Endothelial cell (in vitro differentiated cells): ENCODE measurements at places on chromosomes 13 and 19. TPM values are rescaled to one million over a fixed set of nuclear protein-coding genes. Genes with fewer than 3 reads are reported as not detected.
A peak's percentile ranks its signal among the peaks of the same experiment; 100 is the strongest.

GRCh38 chr13:31904941-31905824, 126.4 kb upstream of the FRY start:
- no peak for DNase-seq
- no peak overlapping the region for H3K4me3 ChIP-seq
- no peak overlapping the region for H3K27ac ChIP-seq
- no peaks in the 10 kb centered on the region for H3K36me3 ChIP-seq
- no peaks in the 10 kb centered on the region for H3K27me3 ChIP-seq

GRCh38 chr13:74133657-74134201, 475 bp downstream of the KLF12 start:
- H3K36me3 ChIP-seq: peaks cover 6% of the 10 kb centered on the region
- peak; percentile 70 for DNase-seq
- H3K4me1 ChIP-seq: peaks cover 25% of the 10 kb centered on the region
- H3K27ac ChIP-seq: peak overlapping the region; percentile 83
- H3K4me3 ChIP-seq: peak overlapping the region; percentile 100

GRCh38 chr13:48093588-48093987, 1.3 kb downstream of the MED4 start:
- no peaks in the 10 kb centered on the region for H3K27me3 ChIP-seq
- peak overlapping the region; percentile 17 for H3K27ac ChIP-seq
- DNase-seq: no peak
- peaks cover 7% of the 10 kb centered on the region for H3K36me3 ChIP-seq
- peaks cover 17% of the 10 kb centered on the region for H3K4me1 ChIP-seq

DNA sequence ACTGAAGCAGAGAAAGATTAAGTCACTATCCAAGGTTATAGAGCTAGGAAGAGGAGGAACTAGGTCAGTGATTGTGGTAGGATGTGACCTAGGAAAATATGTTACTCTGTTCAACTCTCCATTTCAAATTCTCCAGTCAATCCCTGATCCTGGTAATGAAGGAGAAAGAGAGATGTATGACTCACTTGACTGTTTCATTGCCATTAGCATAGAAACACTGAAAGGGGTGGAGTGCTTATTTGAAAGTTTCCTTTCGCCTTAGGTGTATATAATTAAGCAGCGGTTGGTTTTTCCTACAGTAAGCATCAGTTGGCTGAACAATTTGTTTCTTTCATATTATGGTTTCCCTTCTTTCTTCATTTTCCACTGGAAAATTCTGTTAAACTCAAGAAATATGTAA, 198.1 kb upstream of the CSNK1A1L start:
- no peak overlapping the region for H3K4me3 ChIP-seq
- H3K4me1 ChIP-seq: no peaks in the 10 kb centered on the region
- no peak for DNase-seq
- H3K36me3 ChIP-seq: no peaks in the 10 kb centered on the region
- H3K27me3 ChIP-seq: no peaks in the 10 kb centered on the region

DNA sequence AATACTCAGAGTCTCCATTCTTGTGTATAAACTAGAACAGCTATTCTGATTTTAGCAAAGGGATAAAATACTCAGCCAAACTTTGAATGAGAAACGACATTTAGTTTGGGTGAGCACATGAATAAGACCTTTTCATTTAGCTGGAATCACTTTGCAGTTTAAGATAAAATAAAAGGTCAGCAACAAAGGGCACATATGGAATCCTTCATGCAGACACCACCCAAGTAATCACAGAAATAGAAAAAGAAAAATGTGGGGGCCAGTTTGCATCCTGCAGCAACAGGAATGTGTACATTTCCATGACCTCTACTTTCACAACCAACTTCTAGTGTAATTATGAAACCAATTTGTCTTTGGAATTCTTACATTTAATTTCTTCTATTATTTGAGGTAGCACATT, 1637.4 kb downstream of the PCDH9 start:
- no peaks in the 10 kb centered on the region for H3K27me3 ChIP-seq
- H3K27ac ChIP-seq: no peak overlapping the region
- H3K4me1 ChIP-seq: no peaks in the 10 kb centered on the region
- H3K36me3 ChIP-seq: no peaks in the 10 kb centered on the region
- no peak for DNase-seq

DNA sequence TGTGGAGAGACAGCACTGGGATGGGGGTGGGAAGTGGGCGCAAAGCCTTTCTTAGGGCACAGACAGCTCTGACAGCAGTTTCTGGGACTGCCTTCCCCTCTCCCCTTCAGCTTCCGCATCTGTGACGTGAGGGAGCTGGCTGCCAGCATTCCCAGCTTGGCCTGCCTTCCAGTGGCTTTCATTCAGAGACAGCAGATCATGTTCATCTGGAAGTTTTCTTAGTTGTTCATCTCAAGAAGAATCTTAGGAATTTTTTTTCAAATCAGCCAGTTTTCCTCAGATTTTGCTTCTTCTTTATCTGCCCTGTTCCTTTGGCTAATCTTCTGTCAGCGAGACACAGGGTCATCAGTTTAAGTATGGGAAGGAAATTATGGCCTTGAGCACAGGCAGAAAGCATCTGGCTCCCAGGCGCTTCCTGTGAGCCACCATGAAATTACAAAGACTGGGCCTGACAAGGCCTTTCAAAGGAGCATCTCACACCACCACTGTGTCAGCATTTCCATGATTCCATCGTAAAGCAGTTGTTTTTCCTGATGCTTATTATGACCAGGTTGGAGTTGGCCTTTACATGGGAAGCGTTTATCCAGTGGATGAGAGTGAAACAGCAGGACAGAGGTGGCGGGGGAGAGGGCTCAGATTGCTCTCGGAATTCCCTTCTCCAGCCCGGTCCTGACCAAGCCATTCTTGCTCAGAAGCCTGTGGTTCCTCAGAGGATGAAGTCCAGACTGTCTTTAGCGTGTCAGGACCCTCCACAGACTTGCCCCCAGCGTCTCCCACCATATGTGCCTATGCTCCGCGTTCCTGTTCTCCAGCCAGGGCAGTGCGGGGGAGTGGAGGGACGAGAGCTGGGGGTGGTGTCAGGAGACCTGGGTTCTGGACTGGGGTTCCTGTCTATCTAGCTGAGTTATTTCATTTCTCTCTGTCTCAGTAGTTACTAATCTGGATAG, 43.6 kb downstream of the ARHGAP35 start:
- peak overlapping the region; percentile 61 for H3K27ac ChIP-seq
- peaks cover 3% of the 10 kb centered on the region for H3K27me3 ChIP-seq
- no peak for DNase-seq

DNA sequence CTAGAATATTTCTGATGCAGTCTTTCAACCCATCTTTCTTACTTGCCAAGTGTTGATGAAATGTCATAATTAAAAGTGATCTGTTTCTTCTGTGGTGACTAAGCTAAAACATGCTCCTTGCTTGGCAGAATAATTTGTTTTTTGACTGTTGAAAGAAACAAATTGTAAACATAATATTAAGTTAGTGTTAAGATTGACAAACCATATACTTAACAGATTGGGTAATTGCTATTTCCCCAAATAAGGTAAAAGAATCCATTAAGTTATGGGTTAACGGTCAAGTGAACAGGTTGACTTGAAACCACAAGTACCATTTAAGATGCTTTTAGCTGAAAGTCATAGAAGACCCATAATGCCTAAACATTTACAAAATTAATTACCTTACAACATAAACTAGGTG, 62.9 kb downstream of the TEX26 start:
- no peak for DNase-seq
- no peaks in the 10 kb centered on the region for H3K4me1 ChIP-seq
- no peak overlapping the region for H3K27ac ChIP-seq

- DNase-seq: no peak
- peaks cover 48% of the 10 kb centered on the region for H3K36me3 ChIP-seq
- H3K4me3 ChIP-seq: no peak overlapping the region
- H3K27me3 ChIP-seq: peaks cover 3% of the 10 kb centered on the region
- H3K4me1 ChIP-seq: peaks cover 5% of the 10 kb centered on the region
These were observed 7.4 kb downstream of the ZNF564 start for GRCh38 chr19:12543855-12544254.

DNA sequence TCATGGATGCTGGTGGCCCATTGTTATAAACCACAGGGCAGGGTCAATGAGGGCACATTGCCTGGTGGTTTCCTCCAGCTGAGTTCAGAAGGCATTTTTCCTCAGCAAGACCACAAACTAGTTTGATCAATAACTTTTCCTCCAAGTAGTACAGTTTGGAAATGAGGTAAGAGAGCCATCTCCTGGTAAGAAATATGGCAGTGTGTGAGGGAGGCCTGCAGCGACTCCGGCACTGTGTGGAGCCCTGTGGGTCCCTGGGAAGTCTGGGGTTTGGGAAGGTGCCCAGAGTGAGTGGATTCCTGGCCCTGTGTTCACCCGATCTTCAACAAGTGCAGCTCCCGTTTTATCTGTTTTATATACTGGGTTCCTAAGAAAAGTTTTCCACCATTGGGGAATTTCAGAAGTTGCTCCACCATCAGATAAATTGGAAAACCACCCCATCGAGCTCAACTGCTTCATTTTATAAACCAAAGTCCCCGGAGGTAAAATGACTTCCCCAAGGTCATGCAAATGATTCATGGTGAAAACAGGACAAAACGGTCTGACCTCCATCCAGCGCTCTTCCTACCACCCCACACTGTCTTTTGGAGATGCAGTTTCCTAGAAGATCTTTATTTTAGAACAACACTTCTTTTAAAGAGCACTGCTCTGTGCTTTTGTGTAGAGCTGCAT, 148.4 kb downstream of the KATNAL1 start:
- H3K4me3 ChIP-seq: no peak overlapping the region
- H3K36me3 ChIP-seq: no peaks in the 10 kb centered on the region
- H3K27me3 ChIP-seq: no peaks in the 10 kb centered on the region
- H3K4me1 ChIP-seq: peaks cover 2% of the 10 kb centered on the region

- no peak for DNase-seq
- no peak overlapping the region for H3K4me3 ChIP-seq
- H3K4me1 ChIP-seq: no peaks in the 10 kb centered on the region
- H3K27me3 ChIP-seq: peaks cover 2% of the 10 kb centered on the region
- no peak overlapping the region for H3K27ac ChIP-seq
These were observed 45.1 kb upstream of the FARP1 start for GRCh38 chr13:98097749-98098148.

DNA sequence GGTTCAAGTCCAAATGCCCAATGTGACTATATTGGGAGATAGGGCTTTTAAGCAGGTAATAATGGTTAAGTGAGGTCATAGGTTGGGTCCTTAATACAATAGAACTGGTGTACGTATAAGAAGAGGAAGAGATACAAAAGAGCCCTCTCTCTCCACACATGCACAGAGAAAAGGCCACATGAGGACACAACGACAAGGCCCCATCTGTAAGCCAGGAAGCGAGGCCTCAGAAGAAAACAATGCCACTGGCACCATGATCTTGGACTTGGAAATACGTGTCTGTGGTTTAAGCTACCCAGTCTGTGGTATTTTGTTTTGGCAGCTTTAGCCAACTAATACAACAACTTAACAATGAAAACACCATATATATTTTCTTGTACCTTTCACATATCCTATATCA, 23.4 kb upstream of the RFC3 start:
- H3K4me1 ChIP-seq: peaks cover under 1% of the 10 kb centered on the region
- H3K27me3 ChIP-seq: no peaks in the 10 kb centered on the region
- no peaks in the 10 kb centered on the region for H3K36me3 ChIP-seq
- no peak overlapping the region for H3K4me3 ChIP-seq
- DNase-seq: no peak

DNA sequence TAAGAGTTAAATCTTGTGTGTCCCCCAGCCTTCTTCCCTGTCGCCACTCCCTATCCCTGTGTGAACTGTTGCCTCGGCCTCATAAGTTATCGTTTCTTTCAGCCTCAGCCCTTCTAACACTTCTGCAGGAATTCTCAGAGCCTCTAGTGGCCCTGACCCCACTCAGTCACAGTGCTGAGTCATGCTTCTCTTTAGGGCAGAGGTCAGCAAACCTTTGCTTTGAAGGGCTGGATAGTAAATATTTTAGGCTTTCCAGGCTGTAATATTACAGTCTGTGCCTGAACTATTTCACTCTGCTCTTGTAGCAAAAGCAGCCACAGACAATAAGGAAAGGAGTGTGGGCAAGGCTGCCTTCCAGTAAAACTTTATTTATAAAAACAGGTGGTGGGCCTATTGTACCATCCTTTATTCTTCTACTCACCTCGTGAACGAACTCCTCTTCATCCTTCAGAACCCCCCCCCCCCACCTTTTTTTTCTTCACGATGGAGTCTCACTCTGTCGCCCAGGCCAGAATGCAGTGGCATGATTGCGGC, 22.1 kb downstream of the MYO9B start:
- H3K27ac ChIP-seq: no peak overlapping the region
- peaks cover 6% of the 10 kb centered on the region for H3K27me3 ChIP-seq
- peaks cover 19% of the 10 kb centered on the region for H3K36me3 ChIP-seq
- DNase-seq: no peak
- no peak overlapping the region for H3K4me3 ChIP-seq
- no peaks in the 10 kb centered on the region for H3K4me1 ChIP-seq

CGB2 gene
- not detected for total RNA-seq

ZFR2 gene
- total RNA-seq: 1.8 TPM
